Ascending aorta (tissue), 2 donors: ENCODE measurements at places on chromosomes 6 and 20.
A peak's percentile ranks its signal among the peaks of the same experiment; 100 is the strongest.

- H3K27me3 ChIP-seq: no peaks in the 10 kb centered on the region
- no peaks in the 10 kb centered on the region for H3K36me3 ChIP-seq
- DNase-seq: no peak
Observed at GRCh38 chr20:44967207-44967807, 995 bp downstream of the STK4 start.

- H3K27me3 ChIP-seq: no peaks in the 10 kb centered on the region
- no peaks in the 10 kb centered on the region for H3K36me3 ChIP-seq
- H3K27ac ChIP-seq: no peak overlapping the region
- DNase-seq: no peak
- H3K4me1 ChIP-seq: no peaks in the 10 kb centered on the region
Observed at GRCh38 chr20:37642246-37642645, 51.6 kb upstream of the CTNNBL1 start.

- no peak overlapping the region for H3K4me3 ChIP-seq
- H3K4me1 ChIP-seq: no peaks in the 10 kb centered on the region
- no peaks in the 10 kb centered on the region for H3K36me3 ChIP-seq
Observed at GRCh38 chr20:52998268-52998667, 26.1 kb downstream of the TSHZ2 start.

- no peak for DNase-seq
- H3K27ac ChIP-seq: no peak overlapping the region
- no peak overlapping the region for H3K4me3 ChIP-seq
- H3K36me3 ChIP-seq: no peaks in the 10 kb centered on the region
- H3K4me1 ChIP-seq: no peaks in the 10 kb centered on the region
Observed at GRCh38 chr6:11067348-11067747, 23.2 kb upstream of the ELOVL2 start.

GRCh38 chr6:149820506-149820905 is 43.7 kb downstream of the LRP11 start:
- peaks cover 9% of the 10 kb centered on the region for H3K36me3 ChIP-seq
- H3K4me1 ChIP-seq: no peaks in the 10 kb centered on the region

- no peaks in the 10 kb centered on the region for H3K36me3 ChIP-seq
- H3K4me3 ChIP-seq: no peak overlapping the region
- no peak for DNase-seq
- H3K27ac ChIP-seq: no peak overlapping the region
Observed at GRCh38 chr6:6600875-6601274, 12.4 kb downstream of the LY86 start.

- no peaks in the 10 kb centered on the region for H3K4me1 ChIP-seq
- H3K27me3 ChIP-seq: no peaks in the 10 kb centered on the region
- no peak for DNase-seq
- no peak overlapping the region for H3K27ac ChIP-seq
- no peak overlapping the region for H3K4me3 ChIP-seq
Observed at GRCh38 chr6:17086469-17086868, 15.4 kb upstream of the STMND1 start.

- no peaks in the 10 kb centered on the region for H3K36me3 ChIP-seq
- peak overlapping the region; percentile 68 for H3K4me3 ChIP-seq
- no peak for DNase-seq
- H3K27ac ChIP-seq: no peak overlapping the region
- H3K4me1 ChIP-seq: peaks cover 18% of the 10 kb centered on the region
Observed at GRCh38 chr6:135182071-135183001, 1.2 kb downstream of the MYB start.

GRCh38 chr6:143513410-143513809 is 1.9 kb upstream of the FUCA2 start:
- H3K4me1 ChIP-seq: peaks cover 13% of the 10 kb centered on the region
- no peaks in the 10 kb centered on the region for H3K27me3 ChIP-seq
- H3K36me3 ChIP-seq: no peaks in the 10 kb centered on the region
- no peak overlapping the region for H3K27ac ChIP-seq

DNA sequence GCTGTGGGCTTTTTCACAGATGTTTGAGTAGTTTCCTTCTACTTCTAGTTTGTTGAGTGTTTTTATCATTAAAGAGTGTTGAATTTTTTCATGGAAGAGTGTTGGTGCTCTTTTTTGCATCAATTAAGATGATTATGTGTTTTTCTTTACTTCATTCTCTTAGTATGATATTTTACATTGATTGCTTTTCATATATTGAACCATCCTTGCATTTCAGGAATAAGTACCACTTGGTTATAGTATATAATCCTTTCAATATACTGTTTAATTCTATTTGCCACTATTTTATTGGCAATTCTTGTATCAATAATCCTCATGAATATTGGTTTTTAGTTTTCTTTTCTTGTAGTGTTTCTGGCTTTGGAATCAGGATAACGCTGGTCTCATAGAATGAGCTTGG is 113.7 kb upstream of the PRDM1 start:
- no peak overlapping the region for H3K27ac ChIP-seq
- no peaks in the 10 kb centered on the region for H3K27me3 ChIP-seq
- DNase-seq: no peak
- no peak overlapping the region for H3K4me3 ChIP-seq
- H3K36me3 ChIP-seq: no peaks in the 10 kb centered on the region

DNA sequence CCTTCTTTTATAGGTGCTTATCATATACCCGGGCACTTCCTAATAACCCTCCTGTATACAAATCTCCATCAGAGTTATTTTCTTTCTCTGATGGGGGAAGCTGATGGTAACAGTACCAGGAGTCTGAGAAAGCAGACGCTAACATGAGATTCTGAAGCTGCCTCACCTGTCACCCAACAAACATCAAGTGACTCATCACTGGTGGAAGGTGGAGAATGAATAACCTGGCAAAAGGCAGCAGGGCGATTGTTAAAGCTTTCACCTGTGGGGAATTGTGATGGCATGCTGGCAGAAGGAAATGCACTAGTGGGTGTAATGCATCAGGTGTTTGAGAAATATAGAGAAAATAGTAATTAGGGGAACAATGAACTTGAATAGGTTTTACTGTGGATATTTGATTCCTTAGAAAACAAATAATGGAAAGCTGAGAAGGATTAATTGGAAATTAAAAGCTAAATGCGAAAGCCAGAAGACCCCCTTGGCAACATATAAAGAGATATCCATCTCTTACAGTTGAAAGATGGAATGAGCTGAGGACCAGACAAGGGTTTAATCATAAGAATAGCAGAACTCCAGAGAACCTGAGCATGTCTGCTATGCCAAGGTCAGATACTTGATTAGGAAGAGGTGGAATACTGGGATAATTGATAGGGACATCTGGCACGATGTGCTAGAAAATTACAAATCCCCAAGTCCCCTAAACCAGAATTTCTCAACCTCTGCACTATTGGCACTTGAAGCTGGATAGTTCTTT is 517.1 kb downstream of the PKHD1 start:
- H3K4me1 ChIP-seq: no peaks in the 10 kb centered on the region
- no peak overlapping the region for H3K27ac ChIP-seq
- H3K4me3 ChIP-seq: no peak overlapping the region

DNA sequence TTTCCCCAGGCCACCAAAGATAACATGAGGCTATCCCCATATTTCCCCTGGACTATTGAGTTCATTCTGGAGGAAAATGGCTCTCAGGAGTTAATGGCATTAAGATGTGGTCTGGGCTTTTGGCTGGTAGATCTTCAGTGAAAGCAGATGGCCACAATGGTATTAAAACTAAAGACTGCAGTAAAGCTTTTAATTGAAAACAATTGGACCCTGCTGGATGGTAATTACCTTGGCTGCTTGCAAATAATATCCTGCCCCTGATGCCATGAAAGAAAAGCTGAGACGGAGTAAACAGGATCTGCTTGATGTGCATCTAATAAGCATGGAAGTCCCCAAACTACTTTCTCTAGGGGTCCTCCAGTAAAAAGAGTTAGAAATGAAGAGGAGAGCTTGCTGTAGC is 255.8 kb downstream of the QKI start:
- no peaks in the 10 kb centered on the region for H3K36me3 ChIP-seq
- H3K4me1 ChIP-seq: no peaks in the 10 kb centered on the region
- DNase-seq: no peak
- H3K4me3 ChIP-seq: no peak overlapping the region
- H3K27me3 ChIP-seq: no peaks in the 10 kb centered on the region

GRCh38 chr6:36839749-36840431 is 646 bp upstream of the CPNE5 start:
- no peaks in the 10 kb centered on the region for H3K36me3 ChIP-seq
- H3K4me3 ChIP-seq: peak overlapping the region; percentile 79
- H3K4me1 ChIP-seq: peaks cover 5% of the 10 kb centered on the region
- H3K27ac ChIP-seq: no peak overlapping the region
- peak; percentile 73 for DNase-seq

DNA sequence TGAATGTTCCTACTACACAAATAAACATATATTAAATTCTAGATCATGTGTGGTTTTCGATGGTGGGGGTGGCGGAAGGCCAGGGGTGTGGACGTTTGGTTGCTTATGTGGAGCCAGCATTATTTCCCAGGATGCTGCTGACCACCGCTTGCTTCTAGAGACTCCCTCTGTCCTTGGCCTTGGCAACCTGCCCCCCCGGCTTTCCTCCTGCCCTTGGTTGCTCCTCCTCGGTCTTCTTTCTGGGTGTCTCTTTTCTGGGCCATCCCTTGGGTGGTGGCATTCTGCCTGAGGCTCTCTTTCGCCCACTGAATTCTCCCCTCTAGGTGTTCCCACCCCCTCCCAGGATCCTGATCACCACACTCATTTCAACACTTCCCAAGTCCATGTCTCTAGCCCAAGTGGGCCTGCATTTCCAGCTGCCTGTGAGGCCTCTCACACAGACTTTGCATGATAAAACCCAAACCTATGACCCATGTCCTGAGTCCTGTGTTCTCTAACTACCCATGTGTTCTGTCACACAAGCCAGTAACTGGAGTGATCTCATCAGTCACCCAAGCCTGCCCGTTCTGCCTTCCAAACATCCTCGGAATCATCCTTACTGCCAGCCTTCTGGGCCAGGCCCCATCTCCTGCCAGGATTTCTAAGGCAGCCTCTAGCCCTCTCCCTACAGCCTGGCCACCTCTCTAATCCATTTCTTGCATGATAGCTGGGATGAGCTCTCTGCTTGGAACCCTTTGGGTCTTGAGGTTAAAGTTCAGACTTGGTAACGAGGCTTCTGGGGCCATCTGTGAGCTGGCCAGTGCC is 71.2 kb downstream of the CDS2 start:
- H3K4me3 ChIP-seq: no peak overlapping the region
- H3K36me3 ChIP-seq: peaks cover 30% of the 10 kb centered on the region
- H3K4me1 ChIP-seq: no peaks in the 10 kb centered on the region
- peak overlapping the region; percentile 34 for H3K27ac ChIP-seq
- no peak for DNase-seq

DNA sequence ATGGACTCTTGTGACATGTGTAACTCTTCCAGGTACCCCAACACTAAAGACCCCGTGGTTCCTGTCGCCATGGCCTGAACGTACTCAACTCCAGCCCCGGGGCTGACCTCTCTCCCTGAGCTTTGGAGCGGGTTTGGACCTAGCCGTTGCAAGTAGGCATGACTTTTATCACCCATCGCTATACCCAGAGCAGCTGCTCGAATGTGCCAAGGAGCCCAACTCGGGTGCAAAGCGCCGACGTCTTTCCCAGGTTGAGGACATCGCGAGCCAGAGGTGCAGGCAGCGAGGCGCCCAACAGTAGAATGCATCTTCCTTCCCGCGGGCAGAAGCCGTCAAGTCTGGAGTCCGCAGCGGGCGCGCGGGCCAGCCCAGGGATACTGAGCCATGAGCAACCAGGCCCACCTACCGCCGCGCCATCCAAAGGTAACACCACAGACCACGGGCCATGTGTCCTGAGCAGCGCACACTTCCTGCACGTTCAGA is 5.7 kb upstream of the LAMP5 start:
- H3K27ac ChIP-seq: no peak overlapping the region
- no peaks in the 10 kb centered on the region for H3K27me3 ChIP-seq
- H3K36me3 ChIP-seq: no peaks in the 10 kb centered on the region
- H3K4me1 ChIP-seq: no peaks in the 10 kb centered on the region
- DNase-seq: no peak
- no peak overlapping the region for H3K4me3 ChIP-seq

GRCh38 chr6:7237653-7238188 is 75.3 kb downstream of the SSR1 start:
- no peak for DNase-seq
- H3K27ac ChIP-seq: no peak overlapping the region
- H3K4me3 ChIP-seq: no peak overlapping the region
- no peaks in the 10 kb centered on the region for H3K27me3 ChIP-seq

DNA sequence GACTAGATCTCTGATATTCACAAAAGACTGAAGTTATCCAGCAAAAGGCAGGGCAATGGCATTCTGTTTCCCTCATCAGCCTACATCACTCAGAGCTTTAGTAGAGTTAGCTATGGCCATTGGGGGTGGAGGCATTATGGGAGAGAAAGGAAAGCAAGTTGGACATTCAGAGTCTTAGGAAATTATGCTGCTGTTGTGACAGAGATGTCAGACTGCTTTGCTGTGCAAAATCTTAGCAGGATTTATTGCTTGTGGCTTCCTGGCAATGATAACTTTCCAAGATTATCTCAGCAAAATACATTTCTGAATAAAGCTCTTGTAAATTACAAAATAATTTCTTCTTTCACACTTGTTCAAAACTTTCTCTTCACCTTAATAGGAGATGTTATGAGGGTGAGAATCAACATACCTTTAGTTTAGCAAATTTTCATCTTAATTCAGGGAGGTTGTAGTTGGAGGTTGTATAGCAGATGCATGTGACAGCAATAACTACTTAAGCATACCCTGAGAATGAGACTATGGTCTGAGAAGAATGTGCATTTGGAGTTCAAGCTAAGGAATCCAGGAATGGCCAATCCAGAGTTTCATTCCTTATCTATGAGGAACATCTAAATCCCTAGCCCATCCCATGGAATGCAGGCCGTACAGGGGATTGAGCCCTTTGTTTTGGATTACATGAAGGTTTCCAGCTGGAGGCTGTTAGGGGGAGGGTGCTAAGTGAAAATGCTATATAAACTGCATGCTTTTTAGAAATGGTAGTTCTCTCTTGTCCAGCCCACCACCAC is 179.8 kb downstream of the HAO1 start:
- H3K27ac ChIP-seq: no peak overlapping the region
- no peak for DNase-seq
- no peaks in the 10 kb centered on the region for H3K27me3 ChIP-seq
- H3K4me3 ChIP-seq: no peak overlapping the region

DNA sequence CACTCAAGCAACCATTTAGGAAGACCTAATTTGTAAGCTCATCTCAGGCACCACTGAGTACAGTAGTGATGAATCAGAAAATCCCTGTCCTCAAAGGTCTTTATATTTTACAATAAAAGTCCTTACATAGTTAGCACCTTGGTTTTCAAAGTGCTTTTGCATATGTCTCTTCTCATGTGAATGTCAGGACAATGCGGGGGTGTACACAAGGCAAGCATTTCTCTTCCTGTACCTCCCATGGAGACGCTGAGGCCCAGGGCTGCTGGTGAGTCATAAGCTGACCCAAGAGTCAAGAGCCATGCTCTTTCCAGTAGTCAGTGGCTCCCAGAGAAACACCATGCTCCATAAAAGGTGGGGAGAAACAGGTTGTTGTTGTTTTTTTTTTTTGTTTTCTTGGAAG is 174.0 kb downstream of the GJA10 start:
- DNase-seq: no peak
- H3K36me3 ChIP-seq: no peaks in the 10 kb centered on the region
- H3K27me3 ChIP-seq: no peaks in the 10 kb centered on the region
- no peaks in the 10 kb centered on the region for H3K4me1 ChIP-seq
- no peak overlapping the region for H3K27ac ChIP-seq
- H3K4me3 ChIP-seq: no peak overlapping the region
